RPMI8226 (cell line): ENCODE measurements at places on chromosomes 1 and 21.
A peak's percentile ranks its signal among the peaks of the same experiment; 100 is the strongest.

DNA sequence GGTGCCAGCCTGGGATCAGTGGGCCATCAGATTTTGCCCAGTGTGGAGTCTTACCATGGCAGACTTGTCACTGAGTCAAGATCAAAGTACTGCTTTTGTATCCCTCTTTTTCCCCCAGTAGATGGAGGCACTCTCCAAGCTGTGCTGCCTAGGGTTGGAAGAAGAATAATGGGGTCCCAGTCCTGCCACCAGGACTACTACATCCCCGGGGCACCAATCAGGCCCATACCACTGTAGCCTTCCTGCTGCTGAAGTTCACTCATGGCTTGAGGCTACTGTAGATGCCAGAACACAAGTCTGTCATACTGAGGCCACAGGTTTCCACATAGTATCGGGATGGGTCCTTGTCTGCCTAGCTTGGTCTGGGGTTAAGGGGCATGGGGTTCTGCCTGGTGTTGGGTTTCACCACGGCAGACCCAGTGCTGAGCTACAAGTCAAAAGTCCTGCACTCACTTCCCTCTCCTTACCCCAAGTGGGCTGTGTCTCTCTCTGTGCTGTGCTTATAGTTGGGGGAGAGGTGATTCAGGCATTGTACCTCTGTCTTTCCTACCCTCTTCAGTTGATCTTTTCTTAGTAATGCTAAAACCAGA is 53.4 kb downstream of the PKN2 start:
- no peak for DNase-seq

- no peak for DNase-seq
Observed at GRCh38 chr1:99647490-99647889, 1.6 kb downstream of the PALMD start.

- DNase-seq, result peak; percentile 27
Observed at GRCh38 chr1:98119796-98120195, 199.0 kb upstream of the DPYD start.

DNA sequence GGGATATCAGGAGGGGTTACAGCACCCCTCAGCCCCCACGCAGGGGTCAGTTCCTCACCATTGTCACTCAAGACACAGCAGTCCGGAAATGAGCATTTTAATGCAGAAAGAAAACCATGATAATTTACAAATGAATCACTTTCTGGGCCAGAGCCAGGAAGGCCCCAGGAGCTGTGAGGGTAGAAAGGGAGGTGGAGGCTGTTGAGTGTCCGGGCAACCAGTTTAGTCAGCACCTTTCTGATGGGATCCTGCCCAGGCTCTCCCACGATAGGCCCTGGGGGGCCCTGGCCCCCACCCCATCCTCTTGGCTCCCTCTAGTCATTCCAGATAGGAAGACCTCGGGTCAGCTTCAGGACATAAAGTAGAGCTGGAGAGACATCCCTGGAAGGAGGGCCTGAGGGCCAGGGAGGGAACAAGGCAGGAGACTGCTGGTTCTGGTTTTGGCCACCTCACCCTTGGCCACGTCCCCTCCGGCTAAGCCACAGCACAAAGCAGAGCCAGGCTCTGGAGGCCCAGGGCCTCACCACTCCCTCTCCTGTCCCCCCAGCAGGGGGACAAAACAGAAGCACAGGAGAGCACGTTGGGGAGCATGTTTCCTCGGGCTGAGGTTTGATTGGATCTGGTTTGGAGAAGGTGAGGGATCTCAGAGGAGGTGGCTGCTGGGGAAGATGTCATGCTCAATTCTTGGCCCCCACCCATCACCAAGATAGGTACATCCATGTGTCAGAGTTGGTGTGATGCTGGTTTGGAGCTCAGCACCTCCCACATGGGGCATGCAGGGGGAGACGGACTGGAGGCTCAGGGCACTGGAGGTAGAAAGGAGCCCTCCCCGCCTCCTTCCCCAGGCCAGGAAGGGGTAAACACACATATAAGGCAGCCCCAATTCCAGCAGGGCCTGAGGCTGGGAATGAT is 20.6 kb downstream of the ETNK2 start:
- peak; percentile 74 for DNase-seq

DNA sequence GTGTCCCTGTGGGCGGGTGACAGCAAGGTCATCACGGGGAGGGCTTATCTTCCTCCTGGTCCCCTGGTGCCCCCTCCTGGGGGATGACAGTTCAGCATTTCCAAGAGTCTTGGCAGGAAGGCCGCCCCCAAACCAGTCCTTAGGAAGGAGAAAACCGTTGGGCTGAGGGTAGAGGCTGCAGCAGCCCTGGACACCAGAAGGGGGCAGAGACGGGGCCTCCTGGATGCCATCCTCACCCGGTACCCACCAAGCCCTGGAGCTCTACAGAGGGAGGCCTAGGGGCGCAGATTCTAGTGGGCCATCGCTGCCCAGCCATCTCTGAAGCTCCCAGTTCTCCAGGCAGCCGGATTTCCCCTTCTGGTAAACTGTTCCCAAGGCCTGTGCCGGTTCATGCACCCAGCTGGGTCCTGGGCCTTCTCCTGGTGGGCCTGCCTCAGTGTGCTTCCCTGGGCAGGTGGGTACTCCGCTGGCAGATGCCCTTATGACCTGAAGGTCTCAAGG is 14.8 kb upstream of the ZNF669 start:
- DNase-seq, result peak; percentile 61

DNA sequence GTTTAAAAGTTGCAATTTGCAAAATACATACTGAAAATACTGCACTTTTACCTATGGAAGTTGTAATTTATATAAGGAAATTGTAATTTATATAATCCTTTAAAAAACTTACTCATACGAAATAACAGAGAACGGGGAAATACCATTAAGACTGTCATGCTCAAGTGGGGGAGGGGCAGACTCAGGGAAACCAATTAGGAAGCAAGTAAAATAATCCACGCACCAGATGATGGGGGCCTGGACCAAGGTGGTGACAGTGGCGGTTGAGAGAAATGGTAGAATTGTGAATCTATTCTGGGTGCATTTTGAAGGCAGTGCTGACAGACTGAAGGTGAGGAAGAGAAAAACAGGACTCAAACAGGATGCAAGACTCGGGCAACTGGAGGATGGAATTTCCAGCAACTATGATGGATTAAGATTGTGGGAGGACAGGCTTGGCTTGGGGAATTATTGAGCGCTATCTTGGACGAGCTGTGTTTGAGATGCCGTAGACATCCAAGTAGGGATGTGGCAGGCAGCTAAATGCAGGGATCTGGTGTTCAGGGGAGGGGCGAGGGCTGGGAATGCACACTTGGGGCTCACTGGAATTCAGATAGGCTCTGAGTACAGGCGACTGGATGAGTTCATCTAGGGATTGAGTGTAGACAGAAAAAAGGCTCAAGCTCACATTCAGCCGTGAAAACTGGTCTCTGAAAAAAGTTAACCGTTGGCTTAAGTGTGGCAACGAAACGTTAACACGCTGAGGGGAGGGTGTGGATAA is 977 bp downstream of the LCA5L start:
- no peak for DNase-seq

DNA sequence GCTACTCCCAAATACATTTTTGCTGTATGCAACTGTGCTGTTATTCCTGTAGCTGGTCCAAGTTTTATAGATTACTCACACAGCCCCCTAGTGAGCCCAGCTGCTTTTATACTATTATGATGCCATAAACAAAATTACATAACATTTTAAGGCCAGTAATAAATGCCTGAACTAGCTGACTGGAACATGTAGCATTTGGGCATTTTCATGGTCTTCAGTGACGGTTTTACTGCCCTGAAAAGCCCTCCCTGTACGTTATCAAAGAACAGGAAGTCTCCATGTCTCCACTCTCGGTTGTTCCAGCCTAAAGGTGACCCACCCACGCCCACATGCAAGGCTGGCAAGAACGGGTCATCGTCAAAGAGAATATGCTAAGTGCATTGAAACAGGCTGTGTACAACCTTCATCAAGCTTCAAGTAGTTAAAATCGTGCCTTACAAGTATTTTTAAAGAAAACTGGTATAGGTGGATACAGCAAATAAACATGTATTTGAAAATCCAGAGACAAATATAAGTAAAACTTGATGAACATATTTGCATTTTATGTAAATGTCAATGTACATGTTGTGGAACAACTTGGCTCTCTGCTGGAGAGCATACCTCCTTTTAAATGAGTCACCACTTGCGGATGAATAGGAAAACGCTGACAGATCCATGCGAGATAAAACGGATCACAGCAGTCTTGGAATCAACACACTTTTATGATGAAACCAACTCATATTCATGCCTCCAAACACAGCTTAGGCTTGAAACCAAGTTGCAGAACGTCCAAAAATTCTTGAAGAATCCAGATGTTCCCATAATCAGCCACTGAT is 520.5 kb downstream of the SMYD3 start:
- DNase-seq, result no peak

DNA sequence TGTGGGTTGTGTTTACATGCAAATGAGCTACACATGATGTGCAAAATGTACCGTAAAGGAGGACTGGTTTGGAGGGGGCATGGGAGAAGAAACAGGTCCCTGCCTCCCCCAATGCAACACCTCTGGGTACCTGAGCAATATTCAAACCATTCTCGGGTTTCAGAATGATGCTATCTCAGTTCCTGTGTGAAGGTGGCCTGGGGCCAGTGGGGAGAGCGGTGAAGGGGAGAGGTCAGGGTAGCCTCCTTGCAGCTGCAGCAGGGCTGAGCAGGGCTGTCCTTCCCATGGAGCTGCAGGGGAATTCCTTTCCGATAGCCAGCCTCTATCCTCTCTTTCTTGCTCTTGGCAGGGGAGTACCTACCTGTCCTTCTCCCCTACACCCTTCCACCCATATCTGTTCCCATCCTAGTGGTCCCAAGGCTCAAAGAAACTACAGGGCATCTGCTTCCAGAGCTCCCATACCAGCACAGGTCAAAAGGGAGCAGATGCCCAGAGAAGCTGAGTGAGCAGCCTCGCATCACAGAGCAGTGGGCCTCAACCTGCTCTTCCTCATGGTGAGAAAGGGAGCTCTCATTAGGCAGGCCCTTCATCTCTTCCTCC is 11.9 kb downstream of the MEF2D start:
- DNase-seq, result peak; percentile 68

DNA sequence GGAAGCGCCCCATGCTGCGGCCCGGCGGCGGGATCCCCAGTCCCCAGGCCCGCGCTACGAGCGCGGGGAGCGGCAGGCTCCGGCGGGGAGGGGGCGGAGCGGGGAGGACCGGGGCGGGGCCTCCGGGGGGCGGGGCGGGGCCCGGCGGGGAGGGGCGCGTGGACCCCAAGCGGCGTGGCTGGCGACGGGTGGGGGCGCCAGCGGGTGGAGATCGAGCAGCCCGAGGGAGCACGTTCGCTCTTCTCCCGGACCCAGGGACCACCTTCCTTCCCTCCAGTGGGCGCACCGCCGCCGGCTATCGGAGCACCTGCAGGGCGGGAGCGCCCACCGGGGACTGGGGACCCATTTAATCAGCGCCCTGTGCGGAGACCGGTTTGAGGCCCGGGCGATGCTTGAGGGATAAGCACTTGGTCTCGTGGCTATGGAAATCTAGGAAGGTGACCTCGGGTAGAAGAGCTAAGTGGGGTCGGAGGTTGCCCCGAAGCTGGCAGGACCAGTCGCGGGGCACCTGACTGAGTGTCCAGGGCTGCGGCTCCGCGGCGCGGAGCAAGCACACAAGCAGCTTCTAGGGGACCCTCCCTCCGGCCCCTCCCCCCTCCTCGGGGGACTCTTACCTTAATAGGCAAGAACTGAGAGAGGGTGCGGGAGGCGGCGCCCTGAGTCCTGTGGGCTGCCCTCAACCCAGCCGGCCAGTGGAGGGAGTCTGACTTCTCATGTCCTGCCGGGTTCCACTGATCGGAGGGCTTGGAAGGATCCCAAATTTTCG is at the start of gene TSPAN2:
Gene TSPAN2 (minus strand): TSS at position 84 of the 766 bp plus-strand sequence. CDS start 71 bp downstream, at position 13.
- no peak for DNase-seq

DNA sequence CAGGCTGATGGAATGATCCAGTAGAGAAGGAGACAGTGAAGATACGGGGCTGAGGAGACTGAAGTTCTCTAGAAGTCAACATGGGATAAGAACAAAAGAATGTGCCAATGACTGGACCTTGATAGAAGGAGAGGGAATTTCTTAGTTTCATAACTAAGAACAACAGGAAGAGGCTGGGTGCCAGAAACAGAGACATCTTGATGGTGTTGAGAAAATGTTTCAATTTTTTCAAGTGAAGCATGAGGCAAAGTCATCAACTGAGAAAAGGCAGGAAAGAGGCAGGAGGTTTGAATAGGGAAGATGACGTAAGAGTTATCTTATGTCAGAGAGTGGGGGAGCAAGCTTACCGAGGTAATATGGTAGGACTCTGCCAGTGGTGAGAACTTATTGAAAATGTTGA is 80.1 kb downstream of the SPAG17 start:
- no peak for DNase-seq

DNA sequence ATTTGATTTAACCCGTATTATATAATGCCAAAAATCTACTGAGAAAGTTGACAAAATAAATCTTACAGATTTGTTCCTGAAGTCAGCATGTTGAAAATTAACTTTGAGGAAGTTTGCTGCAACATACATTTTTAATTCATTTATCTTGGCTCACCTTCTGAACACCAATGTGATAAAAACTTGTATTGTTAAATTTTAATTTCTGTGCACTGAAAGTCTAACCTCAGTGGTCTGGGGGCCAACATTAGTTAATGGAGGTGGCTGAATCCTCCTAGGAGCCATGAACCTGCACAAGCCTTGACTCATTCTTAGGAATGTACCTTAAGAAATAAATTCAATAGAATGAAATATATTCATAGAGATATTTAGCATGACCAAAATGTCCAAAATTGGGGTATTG is 95.3 kb downstream of the ADSS2 start:
- DNase-seq, result no peak

DNA sequence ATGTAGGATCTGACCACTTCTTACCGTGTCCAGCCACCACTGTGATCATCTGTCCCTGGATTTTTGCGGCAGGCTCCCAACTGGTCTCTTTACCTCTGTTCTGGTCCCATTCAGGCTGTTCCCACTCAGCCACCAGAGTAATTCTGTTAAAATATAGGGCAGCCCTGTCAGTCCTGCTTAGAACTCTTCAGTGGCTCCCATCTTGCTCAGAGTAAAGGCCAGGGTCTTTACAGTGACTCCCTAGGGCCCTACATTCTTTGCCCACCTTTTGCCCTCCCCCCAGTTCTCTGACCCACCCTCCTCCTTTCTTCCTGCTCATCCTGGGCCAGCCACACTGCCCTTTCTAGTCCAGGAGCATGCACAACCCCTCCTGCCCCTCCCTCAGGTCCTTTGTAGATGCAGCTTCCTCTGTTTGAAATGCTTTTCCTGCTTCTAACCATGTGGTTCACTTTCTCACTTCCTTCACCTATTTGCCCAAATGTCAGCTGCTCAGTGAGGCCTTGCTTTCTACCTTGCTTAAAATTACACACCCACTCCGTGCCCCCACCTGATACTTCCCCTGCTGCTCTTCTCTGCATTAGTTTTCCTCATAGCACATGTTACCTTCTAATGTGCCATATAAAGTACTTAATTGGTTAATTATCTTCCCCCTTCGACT is 7.8 kb downstream of the UBIAD1 start:
- no peak for DNase-seq

DNA sequence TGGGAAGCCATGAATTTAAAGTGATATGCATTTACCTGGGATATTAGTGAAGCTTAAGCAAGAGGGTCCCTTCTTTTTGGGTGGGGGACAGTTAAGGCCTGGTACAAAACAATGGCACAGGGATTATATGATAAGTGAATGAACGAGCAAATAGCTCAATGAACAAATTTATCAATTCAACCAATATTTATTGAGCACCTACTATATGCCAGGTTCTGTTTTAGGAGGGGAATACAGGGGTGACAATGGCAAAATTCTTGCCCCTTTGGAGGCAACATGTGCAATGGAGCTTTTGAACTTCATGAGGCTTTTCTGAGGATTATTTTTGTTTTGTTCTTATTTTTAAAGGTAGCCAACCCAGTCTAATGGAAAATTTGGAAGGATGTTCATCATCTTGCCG is 68.2 kb downstream of the FOXD2 start:
- DNase-seq, result no peak
